ENCODE measurements at places on chromosomes 4 and X. TPM values are rescaled to one million over a fixed set of nuclear protein-coding genes. Genes with fewer than 3 reads are reported as not detected.

Gene MID1IP1
- 11.0 TPM for polyA plus RNA-seq

GRCh38 chrX:6708041-6708440, 173.1 kb upstream of the VCX3A start:
- no peak for DNase-seq

GRCh38 chr4:183342541-183343533, 20.6 kb upstream of the CLDN24 start:
- DNase-seq = no peak

DNA sequence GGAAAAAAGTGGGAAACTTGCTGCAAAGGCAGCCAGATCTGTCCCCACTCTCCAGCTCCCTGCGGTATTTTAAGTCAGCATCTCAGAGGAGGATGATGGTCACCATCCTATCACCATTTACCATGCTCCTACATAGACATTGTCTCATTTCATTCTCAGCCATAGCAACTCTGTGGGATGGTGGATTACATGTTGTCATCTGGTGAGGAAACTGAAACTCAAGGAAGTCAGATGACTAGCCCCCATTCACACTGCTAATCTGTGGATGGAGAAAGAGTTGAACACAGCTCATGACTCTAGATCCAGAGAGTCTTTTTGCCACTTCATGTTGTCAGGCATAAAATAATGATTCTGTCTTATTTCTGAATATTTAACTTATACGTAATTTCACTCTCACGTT, 323.5 kb downstream of the PTTG2 start:
- no peak for DNase-seq

GRCh38 chr4:102593147-102593546, 92.0 kb downstream of the NFKB1 start:
- DNase-seq = no peak

Gene KLKB1
- polyA plus RNA-seq = 0.15 TPM

DNA sequence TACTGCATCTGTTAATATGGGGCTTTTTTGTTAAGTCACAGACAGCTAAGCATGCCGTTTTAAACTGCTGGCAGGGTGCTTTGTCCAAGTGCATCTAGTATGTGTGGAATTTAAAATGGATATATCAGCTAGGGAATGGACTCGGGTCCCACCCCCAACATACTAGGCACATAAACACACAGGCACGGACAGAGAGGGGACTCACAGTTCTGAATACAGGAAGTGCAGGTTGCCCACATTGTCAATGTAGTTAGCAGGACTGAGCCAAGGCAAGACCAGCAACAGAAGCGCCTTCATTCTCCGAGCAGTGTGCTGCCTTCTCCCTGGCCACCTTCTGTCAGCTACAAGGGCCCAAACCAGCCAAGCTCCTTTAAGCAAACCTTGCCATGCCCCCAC, 33.6 kb downstream of the LNX1 start:
- DNase-seq = no peak

GRCh38 chr4:48112017-48112667, 21.9 kb downstream of the TXK start:
- no peak for DNase-seq

DNA sequence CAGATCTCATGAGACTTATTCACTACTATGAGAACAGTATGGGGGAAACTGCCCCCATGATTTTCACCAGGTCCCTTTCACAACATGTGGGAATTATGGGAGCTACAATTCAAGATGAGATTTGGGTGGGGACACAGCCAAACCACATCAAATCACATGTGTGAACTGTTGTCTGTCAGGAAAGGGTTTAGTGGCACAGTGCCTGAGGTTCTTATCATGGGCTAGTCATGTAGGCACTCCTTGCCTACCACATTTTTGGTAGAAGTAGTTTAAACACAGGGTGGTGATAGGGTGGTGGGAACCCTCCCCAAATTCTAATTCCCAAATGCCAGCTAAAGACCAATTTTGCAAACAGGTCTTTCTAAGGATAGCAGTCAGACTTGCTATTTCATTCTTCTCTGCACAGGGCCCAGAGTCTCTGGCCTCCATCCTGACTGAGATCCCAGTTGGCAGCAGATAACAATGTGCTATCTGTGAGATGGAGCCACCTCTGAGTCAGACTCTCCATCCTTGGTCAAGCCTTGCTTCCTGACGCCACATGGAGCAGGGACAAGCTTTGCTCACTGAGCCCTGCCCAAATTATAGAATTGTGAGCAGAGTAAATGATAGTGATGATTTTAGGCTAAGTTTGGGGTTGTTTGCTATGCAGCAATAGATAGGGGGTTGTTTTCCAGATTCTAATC, 33.5 kb upstream of the SETD7 start:
- DNase-seq = no peak

DNA sequence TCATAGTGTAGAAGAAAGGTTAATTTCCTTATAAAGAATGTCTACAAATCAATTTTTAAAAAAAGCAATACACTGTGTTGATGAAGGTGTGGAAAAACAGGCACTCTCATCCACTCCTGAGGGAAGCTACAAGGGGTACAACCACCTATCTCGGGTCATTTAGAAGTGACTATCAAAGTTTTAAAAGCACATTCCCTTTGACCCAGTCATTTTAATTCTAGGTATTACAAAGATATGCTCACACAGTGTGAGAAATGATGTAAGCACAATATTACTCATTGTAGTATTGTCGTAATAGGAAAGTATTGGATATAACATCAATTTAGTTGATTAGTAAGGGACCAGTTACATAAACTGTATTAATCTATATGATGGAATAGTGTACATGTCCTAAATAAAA, 7.4 kb upstream of the HCCS start:
- DNase-seq = no peak

DNA sequence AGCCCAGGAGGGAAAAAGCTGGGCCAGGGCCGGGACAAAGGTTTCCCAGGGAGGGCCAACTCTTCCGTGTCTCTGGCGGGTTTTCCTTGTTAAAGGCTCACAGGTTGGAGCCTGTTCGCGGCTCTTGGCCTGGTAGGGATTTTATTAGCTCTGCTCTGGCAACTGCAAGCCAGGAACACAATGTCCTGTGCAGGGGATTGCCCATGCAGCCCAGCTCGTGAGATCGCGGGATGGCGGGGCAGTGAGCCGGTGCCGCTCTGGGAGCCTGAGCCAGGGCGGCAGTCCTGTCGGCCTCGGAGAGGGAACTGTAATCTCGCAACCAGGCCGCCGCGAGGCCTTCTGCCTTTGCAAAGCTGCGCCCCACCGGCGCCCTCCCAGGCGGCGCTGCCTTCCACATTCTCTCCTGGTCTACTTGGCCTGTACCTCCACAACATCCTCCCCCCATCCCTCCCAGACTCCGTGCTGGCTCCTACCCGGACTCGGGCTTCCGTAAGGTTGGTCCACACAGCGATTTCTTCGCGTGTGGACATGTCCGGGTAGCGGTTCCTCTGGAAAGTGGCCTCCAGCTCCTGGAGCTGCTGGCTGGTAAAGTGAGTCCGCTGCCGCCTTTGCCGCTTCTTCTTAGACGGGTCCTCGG, 2.1 kb downstream of the PITX2 start:
- no peak for DNase-seq

DNA sequence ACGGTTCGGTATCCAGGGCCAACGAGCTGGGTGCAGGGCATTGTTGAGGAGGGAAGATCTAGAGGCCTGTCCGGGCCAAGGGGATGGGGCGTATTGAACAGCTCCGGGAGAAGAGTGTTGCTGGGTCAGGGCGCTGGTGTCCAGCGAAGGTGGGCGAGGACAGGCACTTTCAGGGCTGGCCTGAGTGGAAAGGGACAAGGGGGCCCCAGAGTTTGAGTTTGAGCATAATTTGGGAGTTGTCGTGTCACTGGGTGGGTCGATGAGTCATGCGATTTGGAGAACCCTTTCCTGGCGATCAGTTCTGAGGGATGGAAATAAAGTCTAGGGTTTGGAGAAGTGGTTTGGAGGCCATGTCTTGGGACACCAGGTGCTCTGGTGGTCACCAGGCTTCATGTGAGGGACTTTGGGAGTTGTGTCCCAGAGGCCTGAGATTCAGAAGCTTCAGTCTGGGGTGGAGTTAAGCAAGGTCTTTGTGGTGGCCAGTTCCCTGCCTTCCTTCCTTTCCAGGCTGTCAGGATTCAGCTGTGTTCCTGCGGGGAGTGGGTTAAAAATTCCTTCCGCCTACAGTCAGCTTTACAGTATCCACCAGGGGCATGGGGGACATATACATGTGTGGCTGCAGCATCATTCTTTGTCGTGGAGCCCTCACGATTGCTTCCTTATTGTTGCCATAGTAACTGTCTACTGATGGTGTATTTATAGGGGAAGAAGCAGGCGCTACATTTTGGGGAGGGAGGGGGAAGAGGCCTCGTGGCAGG, 504 bp downstream of the PRRG3 start:
- no peak for DNase-seq
